ENCODE measurements at places on chromosomes 2 and 18.
A peak's percentile ranks its signal among the peaks of the same experiment; 100 is the strongest.

DNA sequence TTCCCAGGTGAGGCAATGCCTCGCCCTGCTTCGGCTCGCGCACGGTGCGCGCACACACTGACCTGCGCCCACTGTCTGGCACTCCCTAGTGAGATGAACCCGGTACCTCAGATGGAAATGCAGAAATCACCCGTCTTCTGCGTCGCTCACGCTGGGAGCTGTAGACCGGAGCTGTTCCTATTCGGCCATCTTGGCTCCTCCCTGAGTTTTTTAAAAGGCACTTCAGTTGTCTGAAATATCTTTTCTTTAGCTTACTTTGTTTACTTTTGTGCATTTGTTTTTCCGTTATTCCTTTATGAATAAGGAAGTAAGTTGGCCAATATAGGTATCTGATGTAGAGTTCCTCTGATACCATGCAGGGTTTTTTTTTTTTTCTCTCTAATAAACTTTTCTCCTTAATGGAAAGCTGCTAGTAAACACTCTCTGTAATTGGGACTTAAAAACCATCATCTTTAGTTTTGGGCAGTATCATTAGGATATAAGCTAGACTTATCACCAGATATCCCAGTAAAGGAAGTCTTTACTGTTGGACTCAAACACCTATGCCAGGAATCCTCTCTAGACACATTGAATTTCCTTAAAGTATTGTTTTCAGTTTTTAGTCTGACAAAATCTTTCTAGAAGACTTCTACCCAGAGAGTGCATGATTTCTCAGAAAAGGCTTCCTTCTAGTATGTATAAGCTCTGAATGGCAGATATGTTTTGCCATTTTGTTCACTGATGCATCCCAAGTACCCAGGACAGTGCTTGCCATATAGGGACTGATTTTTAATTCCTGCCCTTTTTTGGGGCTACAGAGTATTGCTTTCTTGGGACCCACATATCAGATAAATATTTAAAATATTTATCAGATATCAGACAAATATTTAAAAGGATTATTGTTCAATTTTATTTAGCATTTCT lies 35.8 kb upstream of the DYSF start:
- DNase-seq = no peak

DNA sequence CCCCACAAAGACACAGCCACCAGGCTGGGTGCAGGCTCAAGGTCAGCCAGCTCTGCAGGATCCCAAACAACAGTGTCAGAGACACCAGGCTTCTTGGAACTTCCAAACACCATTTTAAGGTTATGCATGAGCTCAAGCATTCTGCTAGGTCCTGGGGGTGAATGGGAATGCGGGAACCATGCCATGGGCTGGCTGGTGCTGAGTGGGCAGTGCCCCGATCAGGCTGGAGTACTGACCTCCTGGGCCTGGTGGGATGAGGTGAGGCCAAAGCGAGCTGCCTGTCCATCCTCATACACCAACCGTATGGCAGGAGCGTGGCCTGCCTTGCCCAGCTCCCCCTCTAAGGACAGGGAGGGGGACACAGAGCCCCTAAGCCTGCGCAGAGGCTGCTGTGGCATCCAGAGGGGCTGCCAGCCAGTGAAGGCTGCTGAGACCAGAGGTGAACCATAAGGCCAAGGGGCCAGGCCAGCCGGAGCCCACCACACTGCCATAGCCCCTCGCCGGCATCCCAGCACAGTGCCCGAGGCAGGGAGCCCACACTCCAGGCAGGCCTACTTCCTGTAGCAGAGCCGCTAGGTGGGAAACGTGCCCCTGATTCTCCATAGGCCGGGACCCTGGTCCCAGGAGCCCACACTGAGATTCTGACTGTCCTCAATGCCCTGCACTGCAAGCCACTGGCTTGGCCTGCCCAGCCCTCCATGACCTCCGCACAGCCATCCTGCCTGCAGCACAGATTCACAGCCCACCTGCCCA lies 135.0 kb downstream of the HDAC4 start:
- DNase-seq = no peak

GRCh38 chr2:179376881-179377280 lies 112.2 kb upstream of the SESTD1 start:
- DNase-seq = no peak

DNA sequence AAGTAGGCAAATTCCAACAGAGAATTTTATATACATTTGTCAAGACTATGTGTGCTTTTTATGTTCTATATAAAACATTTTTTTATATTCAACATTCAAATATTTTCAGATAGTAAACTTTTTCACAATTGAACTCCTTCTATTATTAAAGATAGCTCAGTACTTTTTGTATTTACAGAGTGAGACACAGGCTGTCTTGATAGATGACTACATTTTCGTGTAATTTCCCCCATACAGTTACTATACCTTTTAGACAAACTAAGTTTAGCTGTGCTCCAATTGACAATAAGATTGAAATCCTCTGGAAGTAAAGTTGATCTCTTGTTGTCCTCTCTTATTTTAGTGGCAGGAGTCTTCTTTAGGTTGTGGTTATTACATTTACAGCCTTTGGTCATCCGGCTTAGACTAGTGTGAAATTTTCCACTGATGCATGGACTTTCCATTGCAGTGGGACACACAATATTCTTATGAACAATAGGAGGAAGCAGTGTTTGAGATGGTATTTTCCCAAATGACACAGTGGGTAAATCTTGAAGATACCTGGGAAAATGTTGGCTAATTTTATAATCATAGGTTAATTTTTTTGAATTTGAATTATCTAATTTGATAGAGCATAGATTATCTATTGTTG lies 21.0 kb downstream of the ZSWIM2 start:
- DNase-seq = no peak

DNA sequence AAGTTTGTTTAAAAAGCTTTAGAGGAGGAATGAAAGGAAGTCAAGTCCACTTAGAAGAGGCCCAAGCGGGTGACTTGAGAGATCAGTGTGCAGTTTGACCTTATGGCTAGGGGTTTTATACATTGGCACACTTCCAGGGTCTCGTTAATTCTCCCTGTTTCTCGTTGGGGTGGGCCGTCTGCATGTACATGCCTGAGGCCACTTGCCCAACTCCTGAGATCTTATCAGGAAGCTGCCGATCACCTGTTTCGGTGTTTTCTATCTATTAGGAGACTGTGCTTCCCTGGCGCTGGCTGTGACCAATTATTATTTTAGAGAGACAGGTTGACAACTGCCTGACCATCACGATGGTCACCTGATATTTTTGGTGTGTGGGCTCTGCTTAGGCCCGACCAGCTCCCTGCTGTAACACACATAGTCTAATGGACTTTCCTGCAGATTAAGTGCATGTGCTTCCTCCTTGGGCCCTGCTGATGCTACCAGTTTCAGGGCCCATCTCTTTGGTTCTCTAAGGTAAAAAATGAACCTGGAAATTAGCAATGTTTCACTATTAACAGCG lies 31.0 kb upstream of the MSH6 start:
- DNase-seq = no peak

- DNase-seq = no peak
Observed at GRCh38 chr2:30625701-30626100, 178.7 kb downstream of the LCLAT1 start.

- peak; percentile 94 for DNase-seq
Observed at GRCh38 chr18:59957957-59958356, 58.2 kb downstream of the PMAIP1 start.

GRCh38 chr2:50658883-50659282 lies 373.0 kb downstream of the NRXN1 start:
- DNase-seq = no peak

DNA sequence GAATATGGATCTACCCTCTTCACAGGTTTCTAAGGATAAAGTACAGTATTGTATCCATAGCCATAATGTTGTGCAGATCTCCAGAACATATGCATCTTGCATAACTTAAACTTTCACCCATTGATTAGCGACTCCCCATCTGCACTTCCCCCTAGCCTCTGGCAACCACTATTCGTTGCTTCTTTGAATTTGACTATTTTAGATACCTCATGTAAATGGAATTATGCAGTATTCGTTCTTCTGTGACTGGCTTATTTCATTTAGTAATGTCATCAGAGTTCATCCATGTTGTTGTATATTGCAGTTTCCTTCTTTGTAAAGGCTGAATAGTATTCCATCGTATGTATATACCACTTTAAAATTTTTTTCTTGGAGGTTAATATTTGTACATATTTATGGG lies 128.9 kb downstream of the SMAD7 start:
- no peak for DNase-seq

GRCh38 chr18:61706276-61706915 lies 186.4 kb downstream of the RNF152 start:
- no peak for DNase-seq

DNA sequence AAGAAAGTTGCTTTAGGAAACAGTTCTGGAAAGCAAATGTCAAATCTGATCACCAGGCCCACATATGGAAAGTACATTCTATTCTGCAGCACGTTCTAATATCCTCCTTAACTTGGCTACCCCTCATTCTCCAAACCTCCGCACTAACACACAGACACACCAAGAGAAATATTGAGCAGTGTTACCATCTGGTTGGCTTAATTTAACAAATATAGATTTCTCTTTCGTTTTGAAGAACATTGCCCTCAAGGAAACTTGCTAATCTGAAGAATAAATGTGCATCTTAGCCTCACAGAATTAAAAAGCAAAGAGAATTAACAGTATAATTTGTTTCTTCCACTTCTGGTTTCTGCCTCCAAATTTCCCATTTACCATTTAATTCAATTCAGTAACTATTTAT lies 72.8 kb upstream of the TTC39C start:
- no peak for DNase-seq

Measured in NCI-H1092 (cell line).